ENCODE measurements at places on chromosomes 5 and 9.

DNA sequence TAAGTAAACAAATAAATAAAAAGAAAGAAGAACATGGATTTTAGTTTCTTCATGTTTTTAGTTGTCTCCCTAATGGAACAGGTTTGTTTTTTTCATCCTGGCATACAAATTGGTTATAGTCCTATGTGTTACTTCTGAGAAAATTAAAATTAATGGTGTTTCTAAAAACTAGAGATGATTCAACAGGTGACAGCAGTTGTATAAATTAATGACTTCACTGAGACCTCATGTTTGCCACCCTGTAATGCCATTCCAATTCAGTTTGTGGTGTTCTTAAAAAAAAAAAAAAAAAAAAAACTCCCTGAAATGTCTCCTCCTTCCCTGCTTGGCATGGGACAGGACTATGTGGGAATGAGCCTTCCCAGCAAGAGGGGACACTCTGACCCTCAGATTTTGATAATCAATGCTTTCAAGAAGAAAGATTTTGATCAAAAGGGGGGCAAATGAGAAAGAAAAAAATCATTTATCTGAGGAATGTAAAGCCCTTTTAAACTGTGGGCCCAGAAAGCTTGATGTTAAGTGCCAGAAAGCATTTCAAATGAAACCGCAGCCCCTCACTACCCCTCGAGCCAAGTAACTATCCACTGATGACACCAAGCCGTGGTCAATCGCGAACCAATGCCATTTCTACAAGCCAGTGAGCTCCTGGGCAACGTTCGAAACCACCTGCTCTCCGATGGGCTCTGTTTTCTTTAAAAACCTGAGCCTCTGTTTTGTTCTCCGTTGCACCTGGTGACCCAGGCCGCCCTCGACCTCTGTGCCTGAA is 941 bp downstream of the EXD3 start:
- DNase-seq = no peak

GRCh38 chr9:6414247-6414641 is 1.2 kb downstream of the UHRF2 start:
- DNase-seq = no peak

DNA sequence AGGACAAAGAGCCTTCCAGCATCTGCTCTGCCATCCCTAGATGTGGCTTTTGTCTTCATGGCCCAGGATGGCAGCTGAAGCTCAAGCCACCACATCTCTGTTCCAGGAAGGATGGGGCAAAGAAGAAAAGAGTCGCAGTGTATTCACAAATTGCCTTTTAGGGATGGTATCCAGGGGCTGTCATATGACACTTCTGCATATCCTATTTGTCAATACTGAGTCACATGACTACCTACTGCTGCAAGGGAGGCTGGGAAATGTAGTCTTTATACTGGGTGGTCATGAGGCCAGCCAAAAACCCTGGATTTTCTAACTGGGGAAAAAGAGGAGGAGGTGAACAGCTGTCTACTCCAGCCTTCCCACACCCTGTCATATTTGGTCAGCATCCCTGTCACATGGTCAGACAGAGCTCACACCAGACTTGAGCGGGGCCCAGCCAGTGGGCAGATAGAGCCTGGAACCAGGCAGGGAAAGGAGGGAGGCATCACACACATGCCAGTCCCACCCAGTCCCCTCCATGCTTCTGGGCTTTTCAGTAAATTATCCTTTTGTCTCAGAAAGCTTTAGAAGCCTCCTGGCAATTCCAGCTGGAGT is 52.0 kb downstream of the OLFM1 start:
- DNase-seq = no peak

DNA sequence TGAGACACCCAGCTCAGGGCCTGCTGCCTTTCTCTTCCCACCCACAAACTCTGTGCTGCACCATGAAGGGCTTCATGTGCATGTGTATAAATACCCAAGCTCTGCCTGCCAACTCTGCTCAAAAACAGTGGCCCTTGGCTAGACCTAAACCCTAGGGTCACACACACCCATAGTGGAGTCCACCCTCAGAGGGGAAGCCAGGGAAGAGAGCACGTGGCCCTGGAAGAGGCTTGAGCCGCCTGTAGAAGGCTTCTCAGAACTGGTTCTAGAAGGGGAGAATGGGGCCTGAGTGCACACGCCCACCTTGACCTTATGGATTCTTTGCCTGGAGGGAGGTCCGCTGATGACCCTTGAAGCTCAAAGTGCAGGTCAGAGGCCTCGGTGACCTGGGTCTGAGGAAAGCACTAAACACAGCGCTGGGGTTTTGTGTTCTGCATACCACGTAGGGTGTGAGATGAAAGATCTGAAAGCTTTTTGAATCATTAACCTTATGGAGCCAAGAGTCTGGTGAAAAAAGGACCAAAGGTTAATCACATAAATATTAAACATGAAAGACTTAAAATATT is 60.6 kb downstream of the CYFIP2 start:
- no peak for DNase-seq

DNA sequence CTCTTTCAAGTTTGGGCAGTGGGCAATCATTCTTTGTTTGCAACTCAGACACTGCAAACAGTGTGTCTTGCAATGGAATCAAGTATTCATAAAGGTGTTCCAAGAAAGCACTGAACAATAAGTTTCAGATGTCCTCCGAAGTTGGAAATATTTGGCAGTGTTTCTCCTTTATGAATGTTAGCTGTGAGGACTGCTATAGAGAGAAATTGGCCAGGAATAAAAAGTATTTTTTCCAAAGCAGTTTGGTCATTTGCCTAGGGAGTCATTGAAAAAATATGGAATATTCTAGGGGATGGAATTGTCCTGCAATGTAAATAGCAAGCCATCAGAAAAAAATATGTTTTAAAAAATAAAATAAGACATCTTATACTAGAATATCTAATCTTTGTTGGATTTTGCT is 688.6 kb upstream of the SEMA6A start:
- DNase-seq = no peak

DNA sequence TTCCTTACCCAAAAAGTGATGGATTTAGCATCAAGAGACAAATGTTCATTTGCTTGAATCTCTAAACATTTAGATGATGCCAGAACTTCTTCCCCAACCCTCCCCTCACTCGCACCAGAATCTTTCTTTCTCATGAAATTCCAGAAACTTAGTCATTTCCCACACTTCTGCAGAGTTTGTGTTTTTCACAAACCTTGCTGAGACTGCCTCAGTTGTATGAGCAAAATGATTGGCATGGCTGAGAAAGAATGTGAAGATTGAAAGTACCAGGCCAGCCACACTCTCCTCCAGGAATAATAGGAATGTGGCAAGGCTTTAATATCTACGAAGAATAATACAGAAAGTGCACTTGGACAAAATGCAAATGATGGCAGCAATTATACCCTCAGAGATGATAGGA is 428.3 kb upstream of the CDH6 start:
- no peak for DNase-seq

GRCh38 chr9:69554945-69555344 is 117.2 kb downstream of the APBA1 start:
- DNase-seq = no peak

DNA sequence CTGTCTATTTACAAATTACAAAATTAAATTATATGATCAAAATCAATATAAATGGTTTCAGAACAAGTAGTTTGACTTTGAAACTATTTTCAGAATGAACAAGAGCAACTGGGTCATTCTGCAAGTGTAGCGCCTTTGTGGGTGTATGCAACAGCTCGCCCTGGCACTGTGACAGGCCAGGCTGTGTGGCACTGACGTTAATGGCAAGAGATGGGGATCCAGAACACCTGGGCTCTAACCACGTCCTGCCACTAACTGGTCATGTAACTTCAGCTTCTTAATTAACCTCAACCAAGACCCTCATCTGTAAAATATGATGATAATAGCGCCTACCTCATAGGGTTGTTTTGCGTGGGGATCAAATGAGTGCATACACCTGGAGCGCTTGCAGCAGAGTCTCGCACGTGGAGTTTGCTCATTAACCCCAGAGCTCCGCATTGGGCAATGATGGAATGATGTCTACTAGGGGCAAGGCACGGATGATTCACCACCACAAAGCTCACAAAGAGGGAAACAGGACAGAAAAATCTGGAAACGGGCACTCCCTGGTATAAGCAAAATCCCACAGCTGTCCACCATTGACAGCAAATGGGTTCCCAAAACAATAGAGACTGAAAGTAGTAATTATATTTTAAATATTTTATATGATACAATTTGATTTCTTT is 639.4 kb downstream of the SEMA5A start:
- DNase-seq = no peak

DNA sequence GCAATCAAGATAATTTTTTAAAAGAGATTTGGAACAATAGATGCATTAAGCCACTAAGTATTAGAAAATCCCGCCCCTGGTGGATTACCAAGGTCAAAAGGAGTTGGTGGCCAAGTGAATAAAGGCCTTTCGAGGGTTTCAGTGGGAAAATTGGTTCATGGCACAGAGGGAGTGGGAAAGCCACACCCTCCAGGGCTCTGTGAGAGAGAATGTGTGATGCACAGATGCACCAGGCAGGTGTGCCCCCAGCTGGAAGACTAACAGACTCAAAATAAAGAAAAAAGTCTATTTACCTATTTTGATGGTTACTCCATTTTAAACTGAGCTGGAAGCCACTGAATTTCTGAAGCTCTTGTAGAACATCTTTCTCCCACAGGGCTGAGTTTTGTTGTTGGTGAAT is 278.0 kb downstream of the DRD1 start:
- DNase-seq = no peak

GRCh38 chr9:90888941-90889340 is 87.3 kb downstream of the SYK start:
- DNase-seq = no peak

DNA sequence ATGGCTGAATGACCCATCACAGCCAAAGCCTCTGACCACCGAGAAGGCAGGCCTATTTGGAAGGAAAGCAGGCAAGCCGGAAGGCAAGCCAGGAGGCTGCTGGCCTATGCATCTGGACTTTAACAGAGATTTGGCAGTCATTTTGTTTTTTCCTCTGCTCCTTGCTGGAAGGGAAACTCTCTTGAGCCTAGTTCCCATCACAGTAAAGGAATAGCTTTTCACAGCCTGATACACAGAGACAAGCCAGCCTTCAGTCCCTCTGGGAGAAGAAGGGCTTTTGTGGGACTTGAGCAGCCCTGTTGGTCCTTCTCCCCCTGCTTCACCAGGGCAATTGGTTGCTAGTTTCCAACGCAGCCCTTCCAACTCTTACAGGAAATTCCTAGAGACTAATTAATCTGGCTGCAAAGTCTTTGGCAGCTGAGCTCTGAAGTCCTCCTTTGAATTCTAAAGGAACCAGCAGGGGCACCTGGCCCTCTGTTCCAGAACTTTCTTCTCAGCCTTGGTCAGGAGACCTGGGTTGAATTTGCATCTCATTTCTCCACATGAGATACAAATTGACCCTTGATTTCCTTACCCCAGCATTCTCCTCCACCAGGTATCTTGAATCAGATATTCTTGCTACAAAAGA is 157.3 kb upstream of the EPB41L4A start:
- DNase-seq = no peak

GRCh38 chr9:132935026-132935425 is 9.4 kb downstream of the TSC1 start:
- no peak for DNase-seq

GRCh38 chr5:139446956-139447779 is 7.8 kb upstream of the DNAJC18 start:
- DNase-seq = no peak

- DNase-seq = no peak
Measured at GRCh38 chr5:44532981-44533380, 143.8 kb upstream of the FGF10 start.

- no peak for DNase-seq
Measured at GRCh38 chr9:80305136-80305535, 733.4 kb downstream of the TLE4 start.

DNA sequence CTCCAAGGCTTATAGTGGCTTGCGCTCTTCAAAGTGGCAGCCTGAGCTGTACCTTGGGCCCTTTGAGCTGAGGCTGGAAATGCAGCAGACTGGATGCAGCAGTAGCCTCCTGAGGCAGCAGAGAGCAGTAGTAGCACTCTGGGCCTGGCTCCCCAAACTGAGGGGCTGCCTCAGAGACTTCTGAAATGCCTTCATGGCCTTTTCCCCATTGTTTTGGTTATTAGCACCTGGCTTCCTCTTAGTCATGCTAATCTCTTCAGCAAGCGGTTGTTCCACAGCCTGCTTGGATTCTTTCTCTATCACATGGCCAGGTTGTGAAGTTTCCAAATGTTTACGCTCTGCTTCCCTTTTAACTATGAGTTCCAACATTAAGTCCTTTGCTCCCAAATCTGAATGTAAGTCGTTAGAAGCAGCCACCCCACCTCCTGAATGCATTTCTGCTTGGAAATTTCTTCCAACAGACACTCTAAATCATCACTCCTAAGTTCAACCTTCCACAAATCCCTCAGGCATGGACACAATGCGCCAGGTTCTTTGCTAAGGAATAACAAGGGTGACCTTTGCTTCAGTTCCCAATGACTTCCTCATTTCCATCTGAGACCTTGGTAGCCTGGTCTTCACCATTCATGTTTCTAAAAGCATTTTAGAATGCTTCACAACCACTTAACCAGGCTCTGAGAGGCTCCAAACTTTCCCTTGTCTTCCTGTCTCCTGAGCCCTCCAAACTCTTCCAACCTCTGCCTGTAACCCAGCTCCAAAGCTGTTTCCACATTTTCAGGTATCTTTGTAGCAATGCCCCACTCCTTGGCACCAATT is 145.8 kb downstream of the ZDHHC21 start:
- no peak for DNase-seq

DNA sequence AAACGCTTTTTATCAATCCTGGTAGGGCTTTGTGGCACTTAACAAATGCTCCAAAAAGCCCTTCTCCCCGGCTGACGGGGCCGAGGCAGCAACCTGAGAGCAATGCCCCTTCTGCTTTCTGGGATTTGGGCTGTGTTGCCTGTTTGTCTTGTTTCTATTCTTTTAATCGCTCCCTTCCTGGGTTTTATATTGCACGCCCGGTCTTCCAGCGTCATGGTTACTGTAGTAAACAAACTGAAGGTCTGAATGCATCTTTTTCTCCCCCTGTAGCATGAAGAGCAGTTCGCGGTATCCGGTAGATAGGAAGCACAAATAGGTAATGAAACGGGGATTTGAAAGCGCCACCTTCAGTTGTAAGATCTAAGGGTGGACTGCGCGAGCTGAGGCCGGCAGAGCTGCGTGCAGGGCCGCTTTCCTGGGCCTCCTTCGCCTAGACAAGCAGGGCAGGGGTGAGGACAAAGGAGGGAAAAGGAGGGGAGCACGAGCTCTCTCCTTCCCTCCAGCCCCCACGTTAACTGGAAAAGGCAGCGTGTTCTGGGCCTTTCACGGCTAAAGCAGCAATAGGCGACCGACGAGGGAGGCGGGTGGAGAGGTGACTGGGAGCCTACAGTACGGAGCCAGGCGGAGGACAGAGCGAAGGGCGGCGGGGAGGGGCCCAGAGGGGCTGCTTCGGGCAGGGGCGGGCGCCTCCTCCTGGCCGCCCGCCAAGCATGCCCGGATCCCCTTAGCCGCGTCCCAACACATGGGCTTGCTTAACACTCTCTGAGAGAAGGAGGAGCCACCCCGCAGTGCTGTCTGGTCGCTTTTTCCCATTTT is 49.3 kb upstream of the ZNF366 start:
- no peak for DNase-seq

DNA sequence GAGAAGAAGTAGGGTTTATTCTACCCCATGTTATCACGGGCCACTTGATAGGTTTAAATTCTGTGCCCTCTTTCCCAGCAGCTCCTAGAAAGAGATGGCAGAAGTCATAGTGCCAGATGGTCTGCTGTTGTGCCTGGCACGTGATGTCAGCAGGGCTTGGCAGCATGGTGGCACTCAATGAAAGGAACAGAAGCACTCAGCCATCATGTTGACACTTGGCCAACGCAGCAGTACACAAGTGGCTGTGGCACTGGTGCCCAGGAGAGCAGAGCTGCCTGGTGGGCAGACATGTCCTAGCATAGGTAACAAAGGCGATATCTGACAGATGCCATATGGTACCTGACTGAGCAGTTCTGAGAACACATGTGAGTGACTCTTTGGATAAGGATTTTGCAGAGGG is 796.4 kb upstream of the ACO1 start:
- DNase-seq = no peak

Measured in breast epithelium (tissue), 4 donors.